Kasumi-1 (cell line): ENCODE measurements at places on chromosomes 1 and 21.
A peak's percentile ranks its signal among the peaks of the same experiment; 100 is the strongest.

DNA sequence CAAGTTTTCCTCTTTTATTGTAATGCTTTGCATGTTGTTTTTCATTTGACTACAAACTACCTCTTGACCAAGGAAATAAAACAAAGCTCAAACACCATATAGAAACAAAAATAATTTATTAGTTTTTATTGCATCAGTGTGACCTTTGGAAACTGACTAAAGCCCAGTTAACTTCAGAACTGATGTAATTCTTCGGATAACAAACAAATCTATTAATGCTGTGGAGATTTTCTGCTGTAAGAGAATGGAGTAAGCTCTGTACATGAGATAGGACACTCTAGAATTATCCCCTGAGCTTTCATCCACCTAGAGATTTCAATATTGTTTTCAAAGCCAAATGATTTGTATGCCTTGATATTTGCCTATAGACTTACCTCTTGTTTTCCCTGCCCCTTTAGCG is 154.0 kb upstream of the KCNK2 start:
- no peak for DNase-seq

DNA sequence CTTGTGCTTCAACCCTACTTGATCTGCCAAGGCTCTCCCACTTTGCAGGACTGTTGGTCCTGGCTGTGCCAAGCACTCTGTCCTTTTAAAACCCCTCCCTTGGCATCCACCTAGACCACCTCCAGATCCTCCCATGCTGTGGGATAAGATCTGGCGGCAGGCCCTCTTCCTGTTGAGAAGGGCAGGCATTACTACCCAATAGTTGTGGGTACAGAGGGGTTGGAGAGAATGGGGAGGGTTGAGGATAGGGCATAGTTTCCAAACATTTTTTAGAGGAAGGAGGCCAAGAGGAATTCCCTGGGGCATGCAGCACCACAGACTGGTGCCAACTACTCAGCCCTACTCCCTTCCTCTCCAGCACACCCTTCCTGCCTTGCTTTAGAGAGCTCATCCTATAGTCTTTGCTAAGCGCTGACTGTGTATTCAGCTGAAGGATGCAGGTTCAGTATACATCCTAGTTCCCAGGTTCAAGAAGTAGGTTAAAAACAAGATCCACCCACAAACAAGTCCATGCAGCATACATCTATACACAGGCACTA is 70.7 kb downstream of the TRABD2B start:
- DNase-seq, result no peak

GRCh38 chr1:14039582-14040430 is 339.8 kb downstream of the PRDM2 start:
- no peak for DNase-seq

- no peak for DNase-seq
Measured at GRCh38 chr1:92953491-92953890, 7.8 kb downstream of the DIPK1A start.

DNA sequence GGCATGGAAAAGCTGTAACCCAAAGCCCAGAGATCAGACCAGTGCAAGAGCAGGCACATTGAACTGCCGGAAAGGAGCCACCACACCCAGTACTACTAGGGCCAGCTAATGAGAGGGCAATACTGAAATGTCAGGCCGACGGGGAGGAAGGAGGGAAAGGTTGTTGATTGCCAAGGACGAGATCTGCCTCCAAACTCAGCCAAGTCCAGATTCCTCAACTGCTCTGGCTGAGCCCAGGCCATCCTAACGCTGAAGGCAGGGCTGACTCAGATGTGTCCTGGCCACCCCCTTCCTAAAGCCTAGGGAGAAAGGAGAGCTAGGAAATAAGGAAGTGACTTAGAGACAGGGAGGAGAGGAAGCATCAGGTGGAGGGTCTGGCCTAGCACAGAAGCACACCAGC is 42.1 kb upstream of the IPO9 start:
- no peak for DNase-seq

- DNase-seq, result peak; percentile 54
Measured at GRCh38 chr1:226711976-226712741, 26.9 kb downstream of the ITPKB start.

GRCh38 chr1:153842006-153842471 is 66.8 kb downstream of the SLC27A3 start:
- no peak for DNase-seq

DNA sequence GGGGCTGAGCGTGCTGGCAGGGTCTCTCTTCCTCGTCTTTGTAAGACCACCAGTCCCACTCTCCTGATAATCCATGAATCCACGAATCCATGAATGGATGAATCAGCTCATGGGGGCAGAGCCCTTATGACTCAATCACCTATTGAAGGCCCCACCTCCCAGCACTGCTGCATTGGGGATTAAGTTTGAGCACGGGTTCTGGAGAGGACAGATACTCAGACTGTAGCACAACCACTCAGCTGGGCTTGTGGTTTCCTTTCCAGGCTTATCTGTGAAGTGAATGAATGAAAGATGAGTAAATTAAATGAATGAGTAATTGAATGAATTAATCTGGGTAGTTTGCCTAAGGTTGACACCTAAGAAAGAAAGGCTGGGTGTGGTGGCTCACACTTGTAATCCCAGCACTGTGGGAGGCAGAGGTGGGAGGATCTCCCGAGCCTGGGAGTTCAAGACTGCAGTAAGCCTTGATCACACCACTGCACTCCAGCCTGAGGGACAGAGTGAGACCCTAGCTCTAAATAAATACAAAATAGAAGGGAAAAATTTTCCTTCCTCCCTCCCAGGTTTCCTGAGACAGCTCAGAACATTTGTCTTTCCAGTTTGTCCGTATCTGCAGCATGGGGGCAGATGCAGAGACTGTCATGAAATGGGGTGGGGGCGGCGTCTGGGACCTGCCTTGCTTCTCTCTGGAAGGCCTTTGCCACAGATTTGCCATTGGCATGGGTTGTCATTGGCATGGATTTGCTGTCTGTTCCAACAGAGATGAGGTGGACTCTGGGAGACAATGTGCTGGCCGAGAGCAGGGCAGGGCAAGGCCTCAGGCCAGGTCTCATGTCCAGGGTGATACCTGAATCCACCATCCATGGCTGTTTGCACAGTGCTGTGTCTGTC is 187.7 kb upstream of the C1orf174 start:
- DNase-seq, result no peak

DNA sequence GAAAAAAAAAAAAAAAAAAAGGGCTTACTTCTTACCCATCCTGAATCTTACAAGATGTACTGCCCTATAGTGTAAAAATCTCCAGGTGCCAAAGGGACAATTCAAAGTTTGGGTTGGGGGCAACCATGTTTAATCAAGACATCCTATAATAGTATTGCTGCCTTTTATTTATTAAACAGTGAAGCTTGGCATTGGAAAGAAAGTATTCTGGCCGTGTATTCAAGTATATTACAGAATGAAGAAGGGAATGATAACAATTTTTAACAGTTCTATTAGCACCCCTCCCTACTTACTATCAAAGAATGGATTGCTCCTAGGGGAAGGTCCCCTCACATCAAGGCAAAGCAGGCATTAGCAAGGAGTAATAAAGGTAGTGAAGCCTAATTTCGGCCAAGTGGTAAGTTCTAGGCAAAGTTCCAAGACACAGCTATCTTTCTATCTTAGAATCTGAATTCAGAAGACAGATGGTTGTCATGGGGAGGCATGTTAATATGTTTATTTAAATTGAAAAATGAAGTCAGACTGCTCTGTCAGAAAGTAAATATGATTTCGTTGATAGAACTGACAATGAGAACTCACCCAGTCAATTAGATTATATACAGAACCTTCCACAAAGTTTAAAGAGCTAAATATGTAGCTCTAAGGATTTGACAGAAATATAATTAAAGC is 24.6 kb downstream of the ST7L start:
- DNase-seq, result no peak

GRCh38 chr1:234758851-234759250 is 148.9 kb upstream of the IRF2BP2 start:
- no peak for DNase-seq

DNA sequence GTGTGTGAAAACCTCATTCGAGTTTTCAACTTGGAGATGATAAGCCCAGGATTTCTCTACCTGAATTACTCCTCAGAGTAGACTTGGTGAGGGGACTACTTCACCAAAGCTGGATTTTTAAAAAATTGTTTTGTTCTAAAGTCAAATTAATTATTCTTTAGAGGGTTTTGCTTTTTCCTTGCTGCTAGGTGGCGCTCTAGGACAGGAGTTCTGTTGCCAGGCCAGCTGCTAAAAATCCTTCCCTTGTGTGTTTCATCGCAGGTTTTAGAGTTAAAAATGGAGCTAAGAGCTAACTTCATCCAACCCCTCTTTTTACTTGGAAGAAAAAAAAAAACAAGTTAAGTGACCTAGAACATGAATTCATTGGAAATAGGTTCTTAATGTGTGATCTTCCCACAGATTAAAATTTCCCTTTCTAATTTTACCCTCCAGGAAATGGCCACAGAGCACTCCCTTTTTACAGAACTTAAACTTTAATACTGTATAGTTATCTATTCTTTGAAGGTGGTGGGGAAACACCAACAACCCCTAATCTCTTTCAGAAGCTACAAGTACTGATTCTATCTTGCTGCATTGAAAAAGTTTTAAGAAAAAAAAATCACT is 36.7 kb upstream of the FAM163A start:
- peak; percentile 80 for DNase-seq

DNA sequence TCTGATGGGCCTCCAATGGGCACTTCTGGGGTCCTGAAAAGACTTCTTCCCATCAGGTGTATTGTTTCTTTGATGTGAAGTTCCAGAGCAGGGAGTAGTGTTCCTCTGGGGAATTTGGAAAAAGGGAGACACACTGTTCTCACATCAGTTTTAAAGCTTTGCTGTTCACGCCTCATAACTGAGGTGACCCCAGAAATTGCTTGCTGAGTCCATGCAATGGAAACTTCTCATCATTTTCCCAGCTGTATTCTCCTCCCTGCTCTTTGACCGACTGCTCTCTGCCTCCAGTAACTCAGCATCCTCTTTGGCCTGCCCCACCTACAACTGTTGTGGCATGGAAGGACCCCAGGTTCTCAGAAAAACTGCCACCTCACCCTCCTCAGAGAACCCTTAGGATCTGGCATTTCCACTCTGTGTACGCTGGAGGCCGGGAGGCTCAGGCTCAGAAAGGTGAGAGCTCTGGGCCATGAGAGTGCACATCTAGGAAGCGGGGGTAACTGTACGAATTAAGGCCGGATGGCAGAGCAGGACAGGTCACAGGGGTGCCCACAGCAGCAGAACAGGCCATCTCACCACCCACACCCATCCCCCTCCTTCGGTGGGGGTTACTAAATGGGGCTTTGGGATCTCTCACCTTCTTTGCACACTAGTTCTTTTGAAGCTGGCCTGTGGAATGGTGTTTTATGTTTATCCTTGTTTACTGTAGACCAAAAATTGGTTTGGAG is 51.2 kb downstream of the STX6 start:
- no peak for DNase-seq

DNA sequence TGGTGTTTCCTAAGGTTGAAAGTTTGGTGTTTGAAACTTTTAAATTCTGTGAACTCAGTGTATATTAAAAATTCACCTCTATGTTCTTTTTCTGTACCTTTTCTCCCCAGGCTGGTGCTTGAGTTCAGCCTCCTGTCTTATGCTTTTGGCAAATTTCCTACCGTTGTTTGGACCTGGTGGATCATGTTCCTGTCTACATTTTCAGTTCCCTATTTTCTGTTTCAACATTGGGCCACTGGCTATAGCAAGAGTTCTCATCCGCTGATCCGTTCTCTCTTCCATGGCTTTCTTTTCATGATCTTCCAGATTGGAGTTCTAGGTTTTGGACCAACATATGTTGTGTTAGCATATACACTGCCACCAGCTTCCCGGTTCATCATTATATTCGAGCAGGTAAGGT is 24.9 kb upstream of the AXDND1 start:
- no peak for DNase-seq

- no peak for DNase-seq
Measured at GRCh38 chr1:18326211-18326897, 154.4 kb upstream of the KLHDC7A start.

DNA sequence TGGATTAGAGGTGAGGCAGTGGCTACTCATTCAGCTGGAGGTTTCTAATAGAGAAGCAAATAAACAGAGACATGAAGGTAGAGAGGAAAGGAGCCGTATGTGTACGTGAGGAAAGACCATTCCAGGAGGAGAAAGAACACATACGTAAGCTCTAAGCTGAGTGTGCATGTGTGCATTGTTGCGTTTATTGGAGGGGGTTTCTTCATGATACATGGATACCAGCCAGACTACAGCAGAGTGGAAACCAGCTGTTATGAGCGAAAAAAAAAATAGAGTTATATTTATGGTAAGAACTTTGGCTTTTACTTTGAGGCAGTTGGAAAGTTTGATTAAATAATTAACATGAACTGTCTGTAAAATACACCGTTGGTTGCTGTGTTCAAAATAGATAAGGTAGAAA is 173.4 kb upstream of the RGS18 start:
- DNase-seq, result no peak

DNA sequence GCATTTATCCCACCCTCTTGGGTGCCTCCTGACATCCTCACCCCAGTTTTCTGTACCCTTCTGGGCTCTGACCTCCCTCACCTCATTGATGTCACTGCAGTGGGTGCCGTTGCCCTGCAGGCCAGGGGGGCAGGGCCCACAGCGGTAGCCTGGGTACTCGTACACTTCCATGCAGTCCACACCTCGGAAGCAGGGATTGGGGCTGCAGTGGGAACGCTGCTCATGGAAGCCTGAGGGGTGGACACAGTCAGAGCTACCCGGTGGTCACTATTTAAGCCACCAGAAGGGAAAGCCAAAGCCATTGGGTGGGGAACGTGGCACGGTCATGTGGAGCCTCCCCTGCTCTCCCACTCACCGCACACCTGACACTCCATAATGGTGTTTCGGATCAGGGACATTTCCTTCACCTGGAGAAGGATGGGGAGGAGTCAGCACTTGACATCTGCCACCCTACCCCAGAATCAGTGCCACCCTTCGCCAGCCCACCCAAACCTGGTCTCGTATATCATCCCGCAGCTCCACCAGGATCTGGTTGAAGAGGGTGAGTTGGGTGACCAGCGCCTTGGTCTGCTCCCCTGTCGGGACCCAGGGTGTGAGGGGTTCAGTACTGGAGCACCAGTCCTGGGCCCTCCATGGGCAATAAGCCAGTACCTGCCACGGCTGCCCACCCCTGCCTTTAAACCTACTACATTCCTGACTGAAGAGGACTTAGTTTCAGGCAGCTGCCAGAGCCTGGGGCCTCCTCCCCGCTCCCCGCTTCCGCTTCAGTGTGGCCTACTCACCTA is 4.8 kb downstream of the THBS3 start:
- DNase-seq, result no peak

- no peak for DNase-seq
Measured at GRCh38 chr1:9594471-9595155, 5.9 kb downstream of the TMEM201 start.

GRCh38 chr1:41378999-41379737 is 17.9 kb downstream of the FOXO6 start:
- no peak for DNase-seq

- peak; percentile 47 for DNase-seq
Measured at GRCh38 chr1:10965546-10966226, 46.8 kb upstream of the TARDBP start.

- DNase-seq, result no peak
Measured at GRCh38 chr21:45366476-45366875, 38.5 kb upstream of the COL18A1 start.
